ENCODE measurements at places on chromosomes 3 and 15.
A peak's percentile ranks its signal among the peaks of the same experiment; 100 is the strongest.

GRCh38 chr3:38387862-38388261, 41.3 kb downstream of the XYLB start:
- no peak for DNase-seq

DNA sequence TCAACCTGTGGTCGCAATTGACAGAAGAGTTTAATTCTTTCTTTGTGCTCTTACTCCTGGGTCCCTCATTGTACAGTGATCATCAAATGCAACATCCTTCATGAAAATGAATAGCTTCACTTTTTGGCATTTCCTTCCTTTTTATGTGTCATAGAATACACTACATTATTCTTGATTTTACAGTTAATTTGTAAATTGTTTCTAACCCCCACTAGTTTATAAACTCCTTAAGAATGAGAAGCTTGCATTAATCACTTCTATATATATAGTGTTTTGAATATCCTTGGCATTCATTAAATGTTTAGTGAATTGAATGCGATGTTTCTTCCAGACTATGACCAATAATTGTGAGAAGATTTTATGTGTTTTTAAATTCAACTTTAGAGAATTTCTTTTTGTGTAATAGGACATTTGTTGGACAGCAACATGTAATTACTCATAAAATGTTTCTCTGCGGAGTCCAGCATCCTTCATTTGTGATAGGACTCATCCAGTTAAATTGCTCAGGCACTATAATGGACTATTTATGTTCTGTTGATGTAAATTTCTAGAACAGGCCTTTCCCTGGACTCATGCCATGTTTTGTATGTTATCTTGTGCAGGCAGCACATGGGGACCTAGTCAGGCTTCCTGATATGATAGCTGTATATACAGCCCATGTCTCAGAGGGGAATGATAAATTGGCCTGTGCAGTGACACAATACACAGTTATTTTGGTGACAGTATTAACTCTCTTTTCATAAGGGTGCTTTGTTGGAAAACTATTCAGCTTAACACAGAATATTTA, 51.3 kb downstream of the MBNL1 start:
- DNase-seq = no peak

GRCh38 chr3:52121813-52122212, 32.4 kb downstream of the POC1A start:
- no peak for DNase-seq

GRCh38 chr15:91881569-91882297, 28.2 kb downstream of the SLCO3A1 start:
- DNase-seq = no peak

GRCh38 chr3:12796171-12797123, at the start of gene CAND2:
Gene CAND2 (plus strand): TSS chr3:12796680. CDS start chr3:12796721, 41 bp downstream.
- peak; percentile 15 for DNase-seq

DNA sequence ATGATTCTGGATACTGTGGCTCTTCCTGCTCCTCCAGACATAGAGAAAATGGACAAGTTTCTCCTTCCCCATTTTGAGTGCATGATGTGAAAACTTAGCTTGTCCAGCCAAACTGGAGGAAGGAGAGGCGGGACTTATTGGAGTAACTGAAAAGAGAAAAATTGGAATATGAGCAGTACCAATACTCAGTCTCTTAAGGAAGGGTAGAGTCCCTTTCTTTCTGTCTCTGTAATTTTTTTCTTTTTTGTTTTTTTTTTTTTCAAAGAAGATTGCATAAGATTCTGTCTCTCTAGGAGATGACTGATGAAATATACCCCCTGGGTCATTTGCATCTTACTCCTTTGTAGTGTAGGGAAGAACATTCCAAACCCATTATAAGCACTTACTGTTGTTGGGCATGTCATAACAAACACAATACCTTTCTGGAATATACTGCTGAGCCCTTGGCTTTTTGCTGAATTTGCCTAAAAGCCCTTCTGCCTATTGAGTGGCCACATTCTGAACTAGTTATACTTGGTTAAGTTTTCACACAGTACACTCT, 498.1 kb upstream of the TPRG1 start:
- DNase-seq = no peak

GRCh38 chr15:90774731-90775514, 57.8 kb downstream of the BLM start:
- DNase-seq = no peak

DNA sequence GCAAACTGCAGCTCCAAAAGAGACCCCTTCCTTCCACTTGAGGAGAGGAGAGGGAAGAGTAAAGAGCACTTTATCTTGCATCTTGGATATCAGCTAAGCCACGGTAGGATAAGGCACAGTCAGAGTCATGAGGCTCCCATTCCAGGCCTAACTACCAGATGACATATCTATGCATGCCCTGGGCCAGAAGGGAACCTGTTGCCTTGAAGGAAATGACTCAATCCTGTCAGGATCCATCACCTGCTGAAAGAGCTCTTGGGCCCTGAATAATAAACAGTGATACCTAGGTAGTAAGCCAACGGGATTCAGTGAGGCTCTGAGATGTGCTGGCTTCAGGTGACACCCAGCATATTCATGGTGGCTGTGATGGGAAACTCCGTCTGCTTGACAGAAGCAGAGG, 118.5 kb upstream of the EPHA3 start:
- DNase-seq = no peak

DNA sequence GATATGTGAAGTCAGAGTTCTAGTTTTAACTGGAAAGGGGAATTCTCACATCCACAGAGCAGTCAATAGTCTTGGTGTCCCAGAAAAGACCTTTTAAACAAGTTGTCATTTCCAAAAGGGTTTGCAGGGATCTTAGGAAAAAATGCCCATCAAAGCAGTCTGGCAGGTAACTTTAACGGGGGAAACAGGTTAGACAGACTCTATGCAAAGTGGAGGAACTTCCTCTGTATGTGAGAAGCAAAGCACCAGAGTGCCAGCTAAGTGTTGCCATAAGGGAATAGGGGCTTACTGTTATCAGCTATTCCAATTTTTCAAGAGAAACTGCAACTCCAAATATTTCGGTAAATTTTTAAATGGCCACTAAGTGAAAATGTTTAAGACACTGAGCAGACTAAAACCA, 307.9 kb upstream of the MDFIC2 start:
- DNase-seq = no peak

- DNase-seq = no peak
Observed at GRCh38 chr3:133535971-133536881, 37.3 kb upstream of the CDV3 start.

DNA sequence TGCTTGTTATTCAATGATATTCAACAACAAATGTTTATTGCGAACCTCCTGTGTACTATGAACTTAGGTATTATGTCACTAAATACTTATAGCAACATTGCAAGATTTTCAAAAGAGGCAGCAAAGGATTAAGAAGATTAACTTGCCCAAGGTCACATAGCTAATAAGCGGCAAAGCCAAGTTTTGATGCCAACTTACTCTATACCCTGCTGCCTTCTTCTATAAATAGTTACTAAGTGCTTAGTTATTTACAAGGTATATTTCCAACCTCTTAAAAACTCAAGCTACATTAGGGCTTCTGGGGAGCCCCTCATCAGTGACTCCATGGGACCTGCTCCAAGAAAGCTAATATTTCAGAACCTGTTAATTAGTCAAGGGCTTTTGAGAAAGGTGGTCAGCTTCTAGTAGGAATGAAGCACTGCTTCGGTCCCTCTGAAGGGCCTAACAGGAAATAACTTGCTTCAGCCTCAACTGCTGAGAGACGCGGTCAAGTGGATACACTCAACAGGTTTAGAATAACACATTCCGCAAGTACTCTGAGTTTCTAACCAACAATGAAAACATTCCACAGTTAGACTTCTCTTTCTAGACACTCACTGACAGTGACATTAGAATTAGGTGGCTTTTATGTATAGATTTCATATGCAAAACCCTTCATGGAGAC, 125.5 kb downstream of the DGKG start:
- no peak for DNase-seq

- no peak for DNase-seq
Observed at GRCh38 chr3:14441920-14442300, 39.5 kb downstream of the SLC6A6 start.

DNA sequence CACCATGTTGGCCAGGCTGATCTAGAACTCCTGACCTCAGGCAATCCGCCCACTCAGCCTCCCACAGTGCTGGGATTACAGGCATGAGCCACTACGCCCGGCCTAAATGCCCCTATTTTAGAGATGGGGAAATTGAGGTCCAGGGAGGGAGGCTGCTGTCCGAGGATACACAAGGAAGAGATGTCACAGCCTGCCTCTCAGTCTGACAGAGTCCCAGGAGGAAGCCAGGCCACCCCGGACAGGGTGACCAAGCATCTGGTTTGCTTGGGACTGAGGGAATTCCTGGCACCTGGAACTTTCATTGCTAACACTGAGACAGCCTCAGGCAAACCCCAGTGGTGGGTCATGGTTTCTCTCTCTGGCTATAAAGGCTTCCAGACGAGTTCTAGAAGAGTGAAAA, 30.6 kb upstream of the ADAMTS7 start:
- no peak for DNase-seq

DNA sequence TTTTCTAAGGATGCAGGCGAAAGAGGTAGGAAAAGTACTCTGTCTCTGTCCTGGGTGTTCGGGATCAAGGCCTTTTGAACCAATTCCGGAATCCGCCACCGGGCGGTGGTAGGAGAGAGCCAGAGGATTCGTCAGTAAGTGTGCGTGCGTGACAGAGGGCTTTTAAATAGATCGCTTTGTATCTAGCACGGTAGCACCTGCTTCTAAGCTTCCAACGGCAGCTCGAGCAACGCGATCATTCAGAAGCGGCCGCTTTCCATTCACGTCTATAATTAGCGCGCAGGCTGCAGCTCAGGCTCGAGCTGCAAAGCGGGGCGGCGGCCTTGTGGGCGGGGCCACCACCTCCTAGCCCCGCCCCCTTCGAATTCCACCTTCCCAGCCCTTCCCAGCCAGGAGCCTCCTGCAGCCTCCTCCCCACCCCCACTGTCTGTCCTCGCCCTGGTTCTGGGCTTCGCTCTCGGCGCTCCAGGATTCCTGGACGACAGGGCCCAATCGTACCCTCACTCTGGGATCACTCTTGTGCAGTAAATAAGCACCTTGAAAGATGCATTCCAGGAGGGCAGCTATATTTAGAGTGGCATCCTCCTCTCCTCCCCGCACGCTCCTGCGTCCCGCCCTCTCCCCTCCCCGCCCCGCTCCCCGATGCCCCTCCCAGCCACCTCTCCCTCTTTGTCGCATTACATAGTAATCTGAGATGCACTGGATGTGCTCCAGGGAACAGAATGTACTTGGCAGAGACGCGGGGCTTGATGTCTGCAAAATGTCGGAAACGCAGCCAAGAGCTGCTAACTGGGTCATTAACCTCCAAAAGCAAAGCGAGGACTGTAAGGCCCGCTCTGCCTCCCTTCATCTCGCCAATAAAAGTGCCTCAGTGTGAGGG, 224.1 kb upstream of the TPRG1 start:
- DNase-seq = no peak

DNA sequence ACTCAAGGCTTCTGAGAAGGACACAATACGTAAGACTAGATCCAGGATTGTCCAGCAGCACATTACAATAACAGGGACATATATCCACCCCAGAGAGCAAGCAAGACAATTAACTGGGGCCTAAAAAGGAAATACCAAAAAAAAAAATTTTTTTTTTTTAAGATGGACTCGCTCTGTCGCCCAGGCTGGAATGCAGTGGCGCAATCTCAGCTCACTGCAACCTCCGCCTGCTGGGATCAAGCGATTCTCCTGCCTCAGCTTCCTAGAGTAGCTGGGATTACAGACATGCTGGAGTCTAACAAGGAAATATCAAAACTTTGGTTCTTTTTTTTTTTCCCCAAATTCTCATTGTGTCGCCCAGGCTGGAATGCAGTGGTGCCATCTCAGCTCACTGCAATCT, 28.8 kb upstream of the IMPDH2 start:
- no peak for DNase-seq

DNA sequence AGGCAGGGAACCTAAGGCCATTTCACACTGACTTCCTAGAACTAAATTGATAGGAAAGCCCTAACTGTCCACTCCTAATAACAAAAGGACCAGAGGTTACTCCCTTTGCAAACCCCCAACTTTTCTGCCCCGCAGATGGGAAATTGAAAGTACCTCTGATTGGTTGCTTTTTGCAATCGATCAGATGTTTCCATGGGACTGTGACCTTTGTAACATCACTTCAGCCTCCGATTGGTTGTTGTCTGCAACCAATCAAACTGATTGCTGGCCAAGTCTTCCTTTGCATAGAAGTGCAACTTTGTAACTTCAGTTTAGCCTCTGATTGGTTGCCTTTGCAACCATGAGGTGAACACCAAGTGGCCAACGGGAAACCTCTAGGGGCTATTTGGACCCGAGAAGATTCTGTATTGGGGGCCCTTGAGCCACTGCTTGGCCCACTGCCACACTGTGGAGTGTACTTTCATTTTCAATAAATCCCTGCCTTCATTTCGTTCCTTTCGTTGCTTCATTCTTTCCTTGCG, 11.3 kb upstream of the KNL1 start:
- DNase-seq = no peak

DNA sequence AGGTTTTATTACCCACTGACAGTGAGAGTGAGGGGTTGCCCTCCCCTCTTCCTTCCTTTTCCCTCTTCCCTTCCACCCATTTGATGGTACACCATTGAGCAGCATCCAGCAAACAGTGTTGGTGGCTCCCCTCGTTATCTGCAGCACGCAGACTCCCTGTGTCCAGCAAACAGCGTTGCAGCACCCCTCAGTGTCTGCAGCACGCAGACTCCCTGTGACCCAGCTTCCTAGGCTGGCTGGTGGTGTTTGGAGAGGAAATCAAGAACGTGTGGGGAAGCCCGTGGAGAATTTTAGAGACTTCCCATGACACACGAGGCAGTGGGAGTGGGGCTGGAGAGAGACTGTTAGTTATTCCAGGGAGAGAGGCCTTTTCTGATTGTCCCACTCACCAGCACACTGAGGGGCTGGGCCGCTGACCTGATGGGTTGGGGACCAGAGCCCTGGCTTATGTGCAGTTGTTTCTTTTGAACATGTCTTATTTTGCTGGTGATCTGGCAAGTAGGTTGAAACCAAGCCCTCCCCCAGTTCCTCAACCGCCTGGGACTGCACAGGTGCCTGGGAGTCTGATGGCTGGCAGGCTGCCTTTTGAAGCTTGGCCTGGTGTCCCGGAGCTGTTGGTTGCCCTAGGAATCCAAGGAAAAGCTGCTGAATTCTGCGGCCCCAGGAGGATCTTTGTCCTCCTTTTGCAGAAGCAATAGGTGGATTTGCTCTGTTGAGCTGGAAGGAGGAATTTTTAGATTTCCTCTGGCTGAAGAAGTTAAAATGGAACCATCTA, 19.0 kb downstream of the APBA2 start:
- DNase-seq = no peak

GRCh38 chr15:67927501-67928168, 87.8 kb upstream of the RNU6-1 start:
- DNase-seq = no peak

- DNase-seq = no peak
Observed at GRCh38 chr3:65265942-65266590, 578.3 kb upstream of the ADAMTS9 start.

All from effector CD8-positive, alpha-beta T cell (primary cell).